ENCODE measurements at places on chromosomes 7 and 10.

- DNase-seq, result no peak
These were observed 367.8 kb upstream of the GALNT17 start for GRCh38 chr7:70763961-70764691.

GRCh38 chr7:4029941-4030340 is 652.2 kb upstream of the FOXK1 start:
- no peak for DNase-seq

DNA sequence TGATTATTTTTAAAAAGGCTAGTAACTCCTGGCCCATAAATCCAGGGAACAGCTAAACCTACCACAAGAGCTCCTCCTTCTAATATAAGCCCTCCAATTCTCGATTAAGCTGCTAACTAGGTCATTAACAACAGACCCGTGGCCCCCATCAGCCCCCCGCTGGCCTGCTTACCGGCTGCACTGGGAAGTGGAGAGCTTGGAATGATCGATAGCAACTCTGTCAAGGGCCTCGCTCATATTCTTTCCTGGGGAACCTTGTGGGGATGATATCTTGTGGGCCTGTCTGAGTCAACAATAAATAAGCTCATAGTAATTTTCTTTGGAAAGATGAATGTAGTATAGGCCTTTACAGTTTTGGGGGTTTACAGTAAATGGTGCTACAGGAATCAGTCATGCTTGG is 353.5 kb downstream of the TCERG1L start:
- DNase-seq, result no peak

GRCh38 chr7:107697321-107698049 is 36.9 kb downstream of the SLC26A4 start:
- no peak for DNase-seq

DNA sequence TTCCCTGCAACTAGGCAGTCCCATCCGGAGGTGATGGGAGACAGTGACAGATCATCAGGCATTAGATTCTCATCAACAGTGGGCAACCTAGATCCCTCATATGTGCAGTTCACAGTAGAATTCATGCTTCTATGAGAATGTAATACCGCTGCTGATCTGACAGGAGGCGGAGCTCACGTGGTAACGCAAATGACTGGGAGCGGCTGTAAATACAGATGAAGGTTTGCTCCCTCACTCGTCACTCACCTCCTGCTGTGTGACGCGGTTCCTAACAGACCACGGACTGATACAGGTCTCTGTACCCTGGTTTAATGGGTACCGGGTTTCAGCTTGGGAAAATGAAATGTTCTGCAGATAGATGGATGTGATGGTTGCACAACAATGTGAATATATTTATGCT is 47.8 kb upstream of the PIK3AP1 start:
- no peak for DNase-seq

- DNase-seq, result no peak
These were observed 127.3 kb upstream of the PCBD1 start for GRCh38 chr10:71015674-71016073.

DNA sequence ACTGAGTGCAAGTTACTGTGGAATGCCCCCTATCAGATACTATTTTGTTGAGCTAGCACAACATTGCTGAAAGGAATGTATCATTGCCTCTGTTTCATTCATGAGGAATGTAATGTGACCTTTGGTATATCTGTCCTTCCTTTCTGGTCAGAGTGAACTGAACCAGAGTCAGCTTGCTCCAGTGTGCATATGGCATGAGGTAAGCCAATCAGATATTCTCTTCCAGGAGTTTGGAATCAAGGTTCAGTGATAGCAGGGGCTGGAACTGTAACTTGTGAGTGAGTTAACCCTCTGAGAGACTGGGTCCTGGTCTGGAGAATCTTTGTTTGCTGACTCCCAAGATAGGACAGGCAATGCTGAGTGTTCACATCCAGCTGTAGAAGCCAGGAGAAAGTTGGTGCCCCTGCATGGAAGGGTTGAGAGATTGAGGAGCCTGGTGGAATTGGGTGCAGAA is 45.3 kb upstream of the OSBPL3 start:
- DNase-seq, result no peak

DNA sequence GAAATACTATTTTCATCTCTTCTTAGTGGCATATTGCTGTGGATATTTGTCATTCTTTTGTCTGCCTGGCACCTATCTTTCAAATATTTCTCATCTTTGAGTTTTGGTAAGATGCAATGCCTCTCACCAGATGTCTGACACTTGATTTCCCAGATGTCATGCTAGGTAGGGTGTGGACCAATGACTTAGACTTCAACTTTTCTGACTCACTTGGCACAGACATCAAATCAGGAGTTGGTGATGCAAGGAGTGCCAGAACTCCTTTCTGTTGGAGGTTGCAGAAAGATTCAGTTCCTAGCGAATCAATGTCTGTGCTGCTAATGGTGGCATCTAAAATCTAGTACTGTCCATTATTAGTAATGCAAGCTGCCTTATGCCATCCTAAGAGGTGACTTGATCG is 216.9 kb upstream of the FERD3L start:
- DNase-seq, result no peak

GRCh38 chr10:71222601-71223346 is 10.4 kb downstream of the UNC5B start:
- DNase-seq, result no peak

GRCh38 chr10:110357252-110357780 is 52.6 kb upstream of the SMNDC1 start:
- no peak for DNase-seq

DNA sequence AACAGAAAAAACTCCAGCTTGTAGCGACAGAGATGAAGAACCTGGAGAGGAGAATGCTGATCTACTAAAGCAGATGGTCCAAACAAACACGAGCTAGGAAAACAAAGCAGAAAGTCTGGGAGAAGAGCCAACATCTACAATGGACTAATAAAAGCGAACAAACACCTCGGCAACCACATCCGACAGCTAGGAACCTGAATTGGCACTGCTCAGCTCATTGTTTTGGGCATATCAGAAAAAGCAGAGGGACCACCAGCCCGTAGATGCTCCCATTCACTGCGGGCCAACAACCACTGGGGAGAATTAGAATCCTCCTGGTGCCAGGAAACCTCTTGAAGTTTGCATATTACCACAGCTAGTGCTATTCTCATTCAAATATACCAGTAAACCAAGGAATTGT is 204.7 kb downstream of the NXPH1 start:
- DNase-seq, result no peak

- DNase-seq, result no peak
These were observed 67.2 kb downstream of the GRK5 start for GRCh38 chr10:119274519-119275045.

DNA sequence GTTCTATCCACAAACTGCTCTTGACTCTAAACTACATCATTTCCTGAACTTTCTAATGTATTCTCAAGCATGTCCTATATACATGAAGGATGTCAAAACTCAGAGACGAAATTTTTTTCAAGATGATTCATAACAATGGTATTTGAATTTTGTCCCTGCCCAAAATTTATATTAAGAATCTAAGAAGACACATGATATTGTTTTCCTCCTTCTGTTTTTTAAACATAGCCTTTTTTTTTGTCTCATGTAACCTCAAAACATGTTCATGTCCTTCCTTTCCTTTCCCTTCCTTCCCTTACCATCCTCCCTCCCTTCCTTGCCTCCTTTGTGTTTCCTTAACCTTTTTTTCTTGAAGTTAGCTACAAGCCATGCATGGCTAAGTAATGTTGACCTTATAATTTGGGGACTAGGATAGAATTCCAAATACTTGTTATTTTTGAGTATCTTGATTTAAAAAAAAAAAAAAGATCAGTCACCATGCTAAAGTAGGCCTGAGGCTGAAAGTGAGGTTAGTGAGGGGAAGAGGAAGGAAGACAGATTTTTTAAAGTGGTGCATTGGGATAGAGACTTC is 163.0 kb downstream of the SUGCT start:
- no peak for DNase-seq

DNA sequence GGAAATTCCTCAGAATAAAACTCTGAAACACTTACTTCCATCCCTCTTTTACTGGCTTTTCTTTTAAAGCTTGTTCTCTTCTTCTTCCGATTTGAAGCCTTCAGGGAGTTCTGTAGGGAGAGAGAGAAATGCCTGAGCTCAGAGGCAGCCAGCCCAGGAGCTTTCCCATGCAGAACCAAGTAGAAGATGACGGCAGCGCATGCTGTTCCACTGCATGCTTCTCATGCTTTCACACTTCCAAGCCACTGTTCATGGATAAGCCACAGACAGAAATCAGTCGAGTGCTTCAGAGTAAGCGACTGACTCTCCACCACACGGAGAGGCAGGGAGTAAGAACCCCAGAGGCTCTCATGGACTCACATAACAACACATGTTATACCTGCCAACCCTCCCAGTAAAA is 237.3 kb downstream of the DGKI start:
- no peak for DNase-seq

DNA sequence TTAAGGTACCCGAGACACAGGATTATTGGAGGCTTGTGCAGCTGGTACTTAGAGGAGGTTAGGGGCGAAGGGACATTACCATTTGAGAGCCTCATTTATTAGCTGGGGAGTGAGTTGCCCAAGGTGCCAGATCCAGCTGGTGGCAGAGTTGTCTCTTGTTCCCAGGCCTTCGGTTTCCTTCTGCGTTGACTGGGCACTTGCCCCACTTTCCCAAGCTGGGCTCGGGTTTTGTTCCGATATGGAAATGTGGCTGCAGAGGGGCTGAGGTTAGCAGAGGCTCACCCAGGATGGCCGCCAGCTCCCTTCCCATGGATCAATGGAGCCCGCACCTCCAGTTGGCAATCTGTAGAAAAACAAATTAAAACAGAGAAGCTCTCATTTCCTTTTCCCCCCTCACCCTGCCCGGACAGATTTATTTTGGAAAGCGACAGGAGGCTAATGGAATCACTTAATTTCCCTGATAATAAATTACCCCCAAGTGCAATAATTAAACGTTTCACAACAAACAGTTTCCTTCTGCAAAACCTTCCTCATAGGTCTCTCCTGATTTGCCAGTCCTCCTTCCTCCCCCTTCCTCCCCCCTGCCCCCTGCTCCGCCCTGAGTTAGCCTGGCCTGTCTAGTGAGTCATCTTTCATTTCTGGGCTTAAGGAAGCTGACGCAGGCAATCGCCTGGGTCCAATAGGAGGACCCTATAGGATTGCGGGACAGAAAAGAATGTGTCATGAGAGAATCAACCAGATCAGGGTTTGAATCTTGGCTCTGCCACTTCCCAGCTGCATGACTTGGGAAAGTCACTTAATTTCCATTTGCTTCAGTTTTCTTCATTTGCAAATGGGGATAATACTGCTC is 51.7 kb downstream of the ADRA2A start:
- DNase-seq, result no peak

DNA sequence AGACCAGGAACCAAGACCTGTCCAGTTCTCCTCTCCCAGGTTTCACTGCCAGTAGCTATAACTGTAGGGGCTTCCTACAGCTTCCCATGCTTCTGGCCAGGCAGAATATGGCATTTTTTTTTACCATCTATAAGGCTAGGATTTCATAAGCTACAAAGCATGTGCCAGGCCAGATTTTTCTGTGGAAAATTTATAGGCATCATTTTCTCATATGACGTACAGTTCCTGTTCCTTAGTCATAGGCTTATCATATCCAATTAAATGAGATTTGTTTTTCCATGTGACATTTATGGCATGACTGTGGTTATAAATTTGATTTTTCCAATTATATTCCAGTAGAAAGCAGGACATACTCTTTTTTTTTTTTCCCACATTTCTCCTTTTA is 208.6 kb upstream of the NPY start:
- DNase-seq, result no peak

DNA sequence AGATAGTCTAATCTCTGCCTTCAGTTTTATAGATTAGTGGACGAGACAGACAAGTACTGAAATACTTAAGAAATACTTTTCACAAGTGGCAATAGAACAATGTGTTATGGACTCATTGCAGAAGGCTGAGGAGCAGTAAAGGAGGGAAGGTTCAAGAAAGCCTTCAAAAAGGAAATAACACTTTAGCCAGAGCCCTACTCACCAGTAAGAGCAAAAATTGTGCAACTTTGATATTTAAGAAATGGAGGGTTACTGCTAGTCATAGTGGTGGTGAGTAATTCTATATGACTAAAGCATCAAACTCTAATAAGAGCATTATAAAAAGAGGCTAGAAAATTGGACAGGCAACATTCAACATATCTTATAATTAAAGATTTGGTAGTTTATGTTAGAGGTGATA is 28.8 kb downstream of the PTPN12 start:
- no peak for DNase-seq

DNA sequence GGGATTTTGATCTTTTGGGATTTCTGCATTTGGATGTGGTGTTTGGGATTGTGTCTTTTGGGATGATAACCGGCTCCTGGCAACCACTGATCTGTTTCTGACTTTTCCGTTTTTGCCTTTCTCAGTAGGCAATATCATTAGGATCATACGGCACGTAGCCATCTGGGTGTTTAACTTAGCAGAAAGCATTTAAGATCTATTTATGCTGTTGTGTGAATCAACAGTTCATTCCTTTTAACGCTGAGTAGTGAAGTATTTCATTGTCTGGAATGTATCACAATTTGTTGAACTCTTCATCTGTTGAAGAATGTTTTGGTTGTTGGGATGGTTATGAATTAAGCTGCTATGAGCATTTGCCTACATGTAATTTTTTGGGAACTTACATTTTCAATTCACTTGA is 459.6 kb downstream of the SDK1 start:
- no peak for DNase-seq

DNA sequence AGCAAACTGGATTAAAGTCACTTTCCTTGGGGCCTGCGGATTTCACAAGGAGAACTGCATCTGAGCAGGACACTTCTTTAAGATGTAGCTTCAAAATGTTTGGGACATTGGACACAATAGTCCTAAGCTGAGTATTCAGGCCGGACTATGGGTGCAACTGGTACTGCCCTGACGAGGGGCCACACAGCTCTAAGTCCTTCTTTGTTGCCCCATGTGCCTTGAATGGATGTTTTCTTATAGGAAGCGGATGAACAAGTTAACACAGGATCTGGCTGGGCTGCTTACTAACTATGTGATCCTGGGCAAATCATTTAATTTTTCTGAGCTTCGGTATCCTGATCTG is 147.8 kb upstream of the KLF14 start:
- DNase-seq, result no peak

DNA sequence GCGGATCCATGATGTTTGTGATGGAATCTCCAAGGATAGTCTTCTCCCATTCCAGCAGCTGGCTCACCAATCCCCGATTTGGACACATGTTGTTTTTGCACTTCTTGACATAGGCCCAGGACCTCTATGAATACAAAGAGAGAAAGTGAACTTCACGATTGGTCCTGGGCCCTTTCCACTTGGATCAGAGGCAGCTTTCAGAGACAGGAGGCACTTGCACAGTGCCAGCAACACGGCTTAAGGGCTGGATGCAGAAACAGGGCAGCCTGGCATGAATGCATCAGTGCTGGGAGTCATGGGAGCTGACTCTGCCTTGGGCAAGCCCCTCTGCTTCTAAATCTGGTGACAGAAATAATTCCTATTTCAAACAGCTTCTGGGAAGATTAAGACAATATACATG is 2.1 kb upstream of the TMEM120A start:
- no peak for DNase-seq
